ENCODE measurements at places on chromosomes 11 and 22. TPM values are rescaled to one million over a fixed set of nuclear protein-coding genes. Genes with fewer than 3 reads are reported as not detected.

DNA sequence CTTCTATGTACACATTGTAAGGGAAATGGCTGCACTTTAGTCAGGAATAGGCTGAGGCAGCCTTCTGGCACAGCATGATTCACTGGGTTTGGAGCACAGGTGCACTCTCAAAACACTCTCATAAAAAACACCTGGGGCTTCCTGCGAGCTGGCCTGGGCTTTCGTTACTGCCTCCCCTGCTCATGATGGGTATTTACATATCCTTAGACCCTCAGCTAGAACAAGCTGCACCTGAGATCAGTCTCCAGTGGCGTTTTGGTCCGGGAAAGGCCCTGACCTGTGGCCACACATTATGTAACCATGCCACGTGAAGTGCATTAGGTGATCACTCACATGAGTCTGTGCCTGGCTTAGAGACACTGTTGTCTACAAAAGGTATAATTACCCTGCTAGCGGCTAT lies 321.7 kb downstream of the TMEM135 start:
- DNase-seq = no peak

OR4D9 gene
- not detected for total RNA-seq

DNA sequence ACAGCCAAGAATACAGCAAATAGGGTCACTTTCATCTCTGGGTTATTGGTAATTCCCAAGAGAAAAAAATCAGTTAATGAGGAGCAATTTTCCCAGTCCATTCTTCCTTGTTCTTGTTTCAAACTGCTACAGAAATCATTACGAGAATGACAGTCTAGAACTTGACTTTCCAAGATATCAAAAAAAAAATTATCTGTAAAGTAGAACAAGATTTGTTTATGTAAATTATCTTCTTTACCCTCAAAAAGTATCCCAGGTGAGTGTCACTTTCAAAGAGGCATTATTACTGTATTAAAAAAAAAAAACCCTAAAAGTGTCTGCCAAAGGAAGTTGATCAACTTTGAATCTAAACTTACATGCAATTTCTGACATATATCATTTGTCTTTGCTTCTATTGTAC lies at the start of gene OR5W2:
Gene OR5W2 (minus strand): TSS at position 101 of the 400 bp plus-strand sequence. CDS start 0 bp downstream, at position 101.
- no peak for DNase-seq

GRCh38 chr11:3853899-3854659 lies 1.4 kb upstream of the STIM1 start:
- no peak for DNase-seq

- DNase-seq = no peak
Observed at GRCh38 chr11:116122697-116123472, 618.7 kb upstream of the CADM1 start.

KREMEN1 gene
- 3.1 TPM for total RNA-seq

C11orf42 gene
- total RNA-seq = not detected

DNA sequence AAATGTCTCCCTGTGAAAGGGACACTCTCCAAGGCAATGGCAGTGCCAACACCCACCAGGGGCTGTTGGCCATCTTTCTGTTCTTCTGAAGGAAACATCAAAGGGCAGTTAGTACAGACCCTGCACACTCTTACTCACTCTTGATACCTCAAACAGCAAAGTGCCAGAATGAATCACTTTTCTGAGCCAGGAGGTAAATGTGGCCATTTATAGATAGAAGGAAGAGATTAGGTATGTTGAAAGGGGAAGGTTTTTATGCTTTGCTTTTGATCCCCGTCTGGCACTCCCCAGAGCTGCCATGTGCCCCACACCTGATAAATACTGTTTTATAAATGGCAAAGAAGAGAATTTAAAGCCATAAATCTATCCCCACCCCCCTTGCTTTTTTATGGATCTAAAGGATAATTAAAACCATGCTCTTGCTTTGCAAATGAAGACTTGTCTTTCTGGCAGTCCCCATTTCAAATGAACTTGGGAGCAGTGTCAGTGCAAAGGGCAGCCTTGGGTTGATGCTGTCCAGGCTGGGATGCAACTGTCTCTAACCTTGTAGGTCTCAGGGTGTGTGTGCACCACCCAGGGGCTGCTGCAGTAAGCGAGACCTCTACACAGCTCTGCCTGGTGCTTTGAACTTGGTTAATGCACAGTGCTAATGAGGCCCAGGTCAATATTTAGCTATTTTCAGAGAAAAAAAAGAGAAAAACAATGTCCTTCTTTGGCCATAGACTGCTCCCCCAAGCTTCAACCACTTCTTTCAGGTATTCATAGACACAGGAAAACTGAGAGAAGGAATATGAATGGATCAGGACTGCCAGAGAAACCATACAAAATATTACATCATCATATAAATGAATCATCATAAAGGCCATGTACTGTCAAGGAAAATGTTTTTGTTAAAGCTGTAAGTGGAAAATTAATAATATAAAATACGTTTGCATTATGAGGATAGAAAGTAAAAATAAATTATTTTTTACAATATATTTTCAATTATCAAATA lies 207.5 kb downstream of the ETS1 start:
- no peak for DNase-seq

VPREB3 gene
- total RNA-seq = not detected

DNA sequence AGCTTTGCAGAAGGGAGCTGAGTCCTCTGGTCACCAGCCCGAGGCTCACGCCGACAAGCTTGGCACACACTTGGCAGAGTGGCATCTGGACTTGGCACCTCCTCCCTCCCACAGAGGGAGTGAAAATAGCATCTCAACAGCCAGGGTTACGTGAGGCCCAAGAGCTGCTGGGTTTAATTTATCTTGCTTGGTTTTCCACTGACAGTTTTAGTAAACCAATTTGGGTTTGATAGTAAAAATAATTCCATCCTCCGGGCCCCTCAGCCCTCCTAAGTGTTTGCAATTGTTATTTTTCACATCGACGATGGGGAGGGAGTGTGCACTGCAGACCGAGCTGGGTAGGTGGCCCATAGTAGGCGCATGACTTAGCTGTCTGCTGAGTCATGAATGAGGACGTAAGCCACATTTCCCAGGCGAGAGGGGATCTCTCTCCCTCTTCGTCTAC lies 107.6 kb upstream of the ASPHD2 start:
- no peak for DNase-seq

TP53AIP1 gene
- 0.13 TPM for total RNA-seq

DNA sequence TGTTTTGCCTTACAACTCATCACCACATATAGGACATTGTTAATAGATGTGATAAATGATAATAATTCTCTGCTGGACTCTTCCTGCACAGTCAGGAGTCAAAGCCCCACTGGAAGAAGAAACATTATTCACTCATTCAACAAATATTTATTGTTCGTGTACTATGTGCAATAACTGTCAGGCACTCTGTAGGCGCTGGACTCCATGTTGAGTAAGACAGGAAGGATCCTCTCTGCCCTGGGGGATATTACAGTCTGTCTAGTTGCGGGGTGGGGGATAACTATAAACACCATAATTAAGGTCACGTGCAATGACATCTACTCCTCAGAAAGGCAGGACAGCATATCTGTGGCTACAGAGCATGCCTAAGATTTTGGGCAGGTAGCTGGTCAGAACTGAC lies 281.1 kb downstream of the FAT3 start:
- no peak for DNase-seq

DNA sequence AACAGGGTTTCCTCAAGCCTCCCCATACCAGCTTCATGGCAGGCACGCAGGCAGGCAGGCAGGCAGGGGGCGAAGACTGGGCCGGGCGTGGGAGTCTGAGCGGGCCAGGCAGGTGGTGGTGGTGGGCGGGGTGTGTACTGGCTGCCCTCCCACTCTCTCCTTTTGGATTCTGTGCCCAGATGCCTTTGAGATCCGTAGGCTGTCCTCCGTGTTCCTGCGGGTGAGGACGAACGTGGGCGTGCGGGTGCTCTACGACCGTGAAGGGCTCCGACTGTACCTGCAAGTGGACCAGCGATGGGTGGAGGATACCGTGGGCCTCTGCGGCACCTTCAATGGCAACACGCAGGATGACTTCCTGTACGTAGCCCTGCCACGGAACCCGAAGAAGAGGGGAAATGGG lies 23.0 kb downstream of the OTOG start:
- no peak for DNase-seq

GRCh38 chr11:32425761-32426160 lies 9.6 kb downstream of the WT1 start:
- no peak for DNase-seq

DNA sequence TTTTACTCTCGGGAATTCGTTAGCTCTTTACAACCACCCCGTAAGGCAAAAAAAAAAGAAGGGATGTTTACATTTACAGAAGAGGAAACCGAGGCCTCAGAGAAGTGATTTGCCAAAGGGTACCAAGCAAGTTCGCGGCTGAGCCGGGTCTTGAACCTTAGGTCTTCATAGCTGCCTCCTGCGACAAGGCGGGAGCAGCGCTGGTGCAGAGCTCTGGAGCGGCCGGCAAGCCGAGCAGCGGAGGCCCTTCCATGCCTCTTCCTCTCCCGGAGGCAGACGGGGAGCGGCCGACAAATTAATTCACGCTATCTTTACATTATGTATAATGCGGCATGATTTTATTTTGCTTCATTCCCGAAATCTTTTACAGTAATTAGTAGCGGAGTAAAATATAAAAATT lies 536.3 kb downstream of the INSC start:
- no peak for DNase-seq

Measured in endothelial cell (in vitro differentiated cells).